ENCODE measurements at places on chromosomes 2 and 18.

DNA sequence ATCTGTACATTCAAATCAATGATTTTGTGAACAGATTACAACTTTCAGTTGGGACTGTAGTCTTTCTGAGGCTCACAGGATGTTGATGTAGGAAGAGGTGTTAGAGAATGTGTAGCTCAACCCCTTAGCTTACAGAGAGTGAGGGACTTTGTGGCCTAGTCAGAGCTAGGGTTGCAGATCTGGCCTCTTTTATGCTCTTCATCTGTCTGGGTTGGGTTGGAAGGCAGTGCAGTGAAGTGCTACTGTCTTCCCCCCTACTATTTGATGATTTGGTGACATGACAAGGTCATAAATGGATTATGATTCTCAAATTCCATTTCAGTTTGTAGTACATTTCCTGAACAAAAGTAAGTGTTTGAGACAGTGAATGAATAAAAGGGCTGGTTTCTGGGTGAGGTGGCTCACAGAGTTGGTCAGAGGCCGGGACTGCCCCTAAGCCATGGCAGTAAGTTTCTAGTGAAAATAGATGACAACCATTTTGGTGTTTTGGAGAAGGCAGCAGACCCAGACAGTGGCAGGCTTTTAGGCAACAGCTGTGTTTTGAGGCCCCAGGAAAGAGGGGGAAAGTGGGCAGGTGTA lies 21.6 kb downstream of the MAP4K4 start:
- no peak for DNase-seq

DNA sequence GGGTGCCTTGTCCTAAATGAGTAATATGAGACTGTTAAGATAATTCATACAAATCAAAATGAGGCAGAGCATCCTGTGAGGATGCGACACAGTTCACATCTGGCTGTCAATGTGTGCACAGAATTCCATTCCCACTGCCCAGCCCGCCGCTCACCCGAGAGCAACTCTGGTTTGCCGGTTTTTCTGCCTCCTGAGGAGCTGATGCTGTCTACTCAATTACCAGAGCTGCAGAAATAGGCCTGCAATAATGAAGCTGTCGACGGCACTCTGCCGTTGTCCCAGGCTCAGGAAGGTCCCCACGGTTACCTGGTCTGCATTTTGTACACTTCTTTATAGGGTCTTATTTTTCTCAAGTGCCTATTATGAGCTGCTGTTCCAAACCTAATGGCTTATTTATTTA lies 55.7 kb upstream of the LYPD1 start:
- DNase-seq: no peak

DNA sequence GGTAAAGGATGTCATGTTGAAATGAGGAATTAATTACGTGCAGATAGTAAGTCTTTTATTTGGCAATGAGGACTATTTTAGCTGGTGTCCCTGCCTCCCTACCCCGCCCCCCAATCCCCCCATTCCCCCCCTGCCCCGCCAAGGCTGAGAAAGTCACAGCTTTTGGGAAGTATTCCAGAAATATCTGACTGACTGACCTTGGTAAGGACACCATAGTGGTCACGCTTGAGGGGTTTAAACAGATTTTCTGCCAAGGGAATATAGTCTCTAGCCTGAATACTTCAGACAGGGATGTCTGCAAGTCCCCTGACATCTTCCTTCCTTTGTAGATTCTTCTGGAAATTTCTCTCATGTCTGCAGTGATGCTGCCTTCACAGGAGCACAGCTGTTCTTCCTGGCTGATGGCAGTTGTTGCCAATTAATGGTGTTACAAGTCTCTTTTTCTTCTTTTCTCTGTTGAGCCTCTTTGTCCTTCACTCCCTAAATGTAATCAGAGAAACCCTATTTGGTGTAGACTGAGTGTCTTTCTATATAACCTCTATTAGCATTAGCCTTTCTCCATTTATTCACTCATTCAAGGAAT lies 53.7 kb upstream of the MGAT5 start:
- DNase-seq: no peak

DNA sequence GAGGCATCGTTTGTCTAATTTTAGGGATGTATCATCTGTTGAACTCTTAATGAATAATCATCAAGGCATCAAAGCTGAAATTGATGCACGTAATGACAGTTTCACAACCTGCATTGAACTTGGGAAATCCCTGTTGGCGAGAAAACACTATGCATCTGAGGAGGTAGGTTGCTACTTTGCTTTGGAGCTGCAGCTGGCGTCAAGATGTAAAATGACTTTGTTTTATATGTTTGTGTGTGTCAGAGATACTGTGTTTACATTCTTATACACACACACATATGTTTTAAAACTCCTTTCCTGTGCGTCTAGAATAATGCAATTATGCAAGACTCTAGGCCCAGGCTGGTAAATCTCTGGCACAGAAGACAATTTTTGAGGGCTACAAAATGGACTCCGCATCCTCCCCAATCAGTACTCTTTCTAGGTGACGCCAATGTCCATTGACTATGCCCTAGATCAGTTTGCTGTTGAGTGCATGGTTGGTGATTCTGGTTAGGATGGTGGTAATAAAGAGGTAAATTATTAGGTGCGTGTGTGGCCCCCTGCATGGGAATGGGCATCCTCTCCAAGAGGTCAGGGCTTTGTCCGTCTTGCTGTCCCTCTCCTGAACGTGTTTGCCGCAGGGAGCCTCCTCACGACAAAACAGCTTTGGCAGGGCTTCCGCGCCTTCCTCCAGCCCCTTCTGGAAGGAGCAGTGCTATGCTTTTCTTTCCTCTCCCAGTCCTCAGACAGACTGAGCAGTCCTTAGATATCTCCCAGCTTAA lies 68.2 kb upstream of the EML6 start:
- no peak for DNase-seq

- no peak for DNase-seq
These were observed 142.2 kb downstream of the EPHA4 start for GRCh38 chr2:221429741-221430491.

- no peak for DNase-seq
These were observed 144.0 kb downstream of the ZRANB3 start for GRCh38 chr2:135386993-135387392.

DNA sequence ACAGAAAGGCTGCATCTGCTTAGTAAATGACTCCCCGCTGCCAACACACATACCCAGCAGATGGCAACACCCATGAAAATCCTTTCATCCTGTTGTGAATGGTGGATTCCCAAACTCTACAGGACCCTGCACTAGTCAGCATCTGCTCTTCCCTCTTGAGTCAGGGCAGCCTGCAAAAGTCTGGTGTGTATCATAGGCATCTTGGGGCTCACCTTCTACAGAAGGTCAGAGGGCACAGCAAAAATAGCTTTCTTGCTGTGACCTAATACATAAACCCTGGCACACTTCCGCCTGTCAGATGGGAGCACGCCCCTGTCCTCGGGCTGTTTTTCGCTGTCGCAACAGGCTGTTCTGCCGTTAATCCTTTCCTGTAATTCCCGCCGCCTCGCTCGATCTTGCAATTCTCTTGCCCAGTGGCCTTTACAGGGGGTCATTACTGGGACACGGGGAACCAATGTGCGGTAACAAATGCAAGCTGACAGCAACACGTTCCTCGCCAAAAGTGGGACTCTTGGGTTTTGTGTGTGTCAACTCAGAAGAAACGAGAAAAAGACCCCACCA lies 19.9 kb upstream of the SCYGR1 start:
- no peak for DNase-seq

DNA sequence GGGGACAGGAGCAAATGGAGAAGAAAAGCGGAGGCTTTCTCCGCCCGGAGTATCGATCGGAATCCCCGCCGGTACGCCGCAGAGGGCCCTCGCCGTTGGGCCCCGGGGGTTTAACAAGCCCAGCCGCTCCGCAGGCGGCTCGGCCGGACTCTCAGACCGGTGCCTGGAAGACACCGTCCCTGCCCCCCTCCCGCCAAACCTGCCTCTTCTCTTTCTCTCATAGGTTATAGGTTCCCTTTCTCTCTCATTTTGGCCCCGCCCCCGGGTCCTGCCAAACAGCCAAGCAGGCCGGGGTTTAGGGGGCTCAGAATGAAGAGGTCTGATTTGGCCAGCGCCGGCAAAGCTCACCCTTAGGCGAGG lies 4.4 kb downstream of the ONECUT2 start:
- DNase-seq: no peak

- no peak for DNase-seq
These were observed 204.4 kb upstream of the DOK6 start for GRCh38 chr18:69196336-69196735.

DNA sequence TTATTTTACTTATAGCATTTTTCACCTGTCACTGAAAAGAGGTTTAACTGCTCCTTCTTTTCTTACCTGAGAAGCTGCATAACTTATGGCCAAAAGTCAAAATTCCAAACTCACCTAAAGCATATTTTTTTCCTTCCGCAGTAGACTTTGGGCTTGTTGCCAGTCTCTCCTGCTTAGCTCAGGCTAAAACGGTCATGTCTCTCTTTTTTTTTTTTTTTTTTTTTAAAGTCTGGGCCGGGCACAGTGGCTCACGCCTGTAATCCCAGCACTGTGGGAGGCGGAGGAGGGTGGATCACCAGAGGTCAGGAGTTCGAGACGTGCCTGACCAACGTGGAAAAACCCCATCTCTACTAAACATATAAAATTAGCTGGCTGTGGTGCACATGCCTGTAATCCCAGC lies 113.5 kb downstream of the RTN4 start:
- DNase-seq: no peak

DNA sequence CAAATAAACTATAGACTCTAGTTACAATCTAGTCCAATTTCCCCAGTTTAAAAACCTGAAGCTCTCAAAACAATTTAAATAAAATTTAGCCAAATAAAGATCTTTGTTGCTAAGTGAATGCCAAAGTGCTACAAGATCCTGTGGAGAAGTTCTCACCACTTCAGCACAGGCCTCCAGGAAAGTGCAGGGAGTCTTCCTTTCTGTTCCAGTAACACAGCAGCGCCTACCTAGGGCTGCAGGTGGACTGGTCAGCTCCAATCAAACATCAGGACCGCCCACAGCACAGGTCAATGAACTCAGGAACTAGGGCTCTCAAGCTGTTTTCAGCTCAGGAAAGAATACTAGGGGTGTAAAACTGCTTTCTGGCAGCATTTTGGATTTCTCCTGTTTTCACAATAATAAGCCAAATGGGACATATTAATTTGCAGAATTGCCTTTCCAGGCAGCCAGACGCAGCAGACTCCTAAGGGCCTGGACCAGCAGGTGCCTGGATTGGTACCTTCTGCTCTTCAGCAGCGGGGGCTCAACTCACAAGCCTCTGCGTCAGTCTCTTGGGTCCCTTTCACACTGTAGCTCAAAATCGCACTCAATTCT lies 1.5 kb downstream of the FAM110C start:
- DNase-seq: no peak

DNA sequence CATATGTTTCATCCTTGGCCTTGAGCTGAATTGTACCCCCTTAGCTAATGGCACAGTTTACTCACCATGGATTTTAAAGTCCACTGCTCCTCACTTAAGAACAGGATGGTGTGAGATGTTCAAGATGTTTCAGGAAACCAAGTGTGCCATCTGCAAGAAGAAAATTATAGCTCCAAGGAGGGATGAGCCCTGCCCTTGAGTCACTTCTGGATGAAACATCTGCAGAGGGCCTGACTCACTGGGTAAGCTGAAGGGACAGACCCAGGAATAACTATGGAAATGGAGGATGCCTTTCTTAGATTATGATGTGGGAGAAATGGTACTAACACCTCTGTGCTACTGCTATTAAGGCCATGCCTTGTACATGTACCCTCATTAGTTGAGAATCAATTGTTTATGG lies 6.4 kb downstream of the MARS2 start:
- DNase-seq: no peak

- no peak for DNase-seq
These were observed 259.1 kb downstream of the LNPK start for GRCh38 chr2:175743011-175743410.

GRCh38 chr2:26619521-26619951 lies 21.6 kb downstream of the CIB4 start:
- DNase-seq: no peak

- DNase-seq: no peak
These were observed 111.8 kb upstream of the PPP1CB start for GRCh38 chr2:28639836-28640235.

DNA sequence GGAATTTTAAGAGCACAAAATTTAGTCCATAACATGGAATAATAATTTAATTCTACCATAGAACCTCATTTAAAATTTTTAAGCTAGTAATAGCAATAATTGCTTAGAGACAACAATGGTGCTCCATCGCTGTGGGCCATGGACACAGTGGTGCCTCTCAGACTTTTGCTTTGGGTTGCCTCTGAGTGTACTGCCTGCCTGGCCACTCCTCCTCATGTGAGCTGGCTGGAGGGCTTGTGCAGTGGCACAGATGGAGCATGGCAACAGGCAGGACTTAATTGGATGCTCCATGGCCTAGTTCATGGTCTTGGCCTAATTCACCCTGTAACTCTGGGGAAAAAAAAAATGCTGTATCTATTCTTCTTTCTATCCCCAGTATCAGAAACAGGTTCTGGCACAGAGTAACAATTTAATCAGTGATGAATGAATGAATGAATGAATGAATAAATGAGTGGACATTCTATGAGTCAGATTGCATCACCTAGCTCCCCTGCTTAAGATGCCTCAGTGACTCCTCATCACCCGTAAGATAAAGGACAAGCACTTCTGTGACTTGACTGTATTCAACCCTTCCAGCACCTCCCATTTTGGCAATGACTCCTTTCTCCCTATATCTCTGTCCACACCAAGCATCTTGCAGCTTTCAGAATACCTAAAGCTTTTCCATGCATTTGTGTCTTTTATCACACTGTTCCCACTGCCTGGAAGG lies 211.8 kb upstream of the SLC14A2 start:
- DNase-seq: no peak

- DNase-seq: no peak
These were observed 1910.7 kb upstream of the LRRTM1 start for GRCh38 chr2:82215212-82215611.

GRCh38 chr2:160493227-160494028 lies at the start of gene RBMS1:
Gene RBMS1 (minus strand): TSS chr2:160493807. CDS start chr2:160493363, 444 bp downstream.
- no peak for DNase-seq

- no peak for DNase-seq
These were observed 110.5 kb upstream of the NCK2 start for GRCh38 chr2:105634198-105634597.

DNA sequence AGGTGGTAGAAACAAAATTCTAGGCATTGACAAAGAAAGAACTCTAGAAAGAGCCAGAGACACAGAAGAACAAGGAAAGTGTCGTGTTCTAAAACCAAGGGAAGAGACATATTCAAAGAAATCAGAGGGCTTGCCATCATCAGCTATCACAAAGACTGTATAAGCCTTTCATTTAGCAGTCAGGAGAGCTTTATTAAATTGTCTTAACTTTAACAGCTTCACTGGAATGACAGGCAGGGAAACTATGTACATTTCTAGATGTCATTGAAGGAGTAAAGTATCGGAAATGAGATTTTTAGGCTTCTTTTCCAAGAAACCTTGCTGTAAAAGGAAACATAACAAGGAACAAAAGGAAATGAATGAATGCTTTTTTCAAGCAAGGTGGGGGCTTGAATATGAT lies 15.8 kb downstream of the KYNU start:
- no peak for DNase-seq

DNA sequence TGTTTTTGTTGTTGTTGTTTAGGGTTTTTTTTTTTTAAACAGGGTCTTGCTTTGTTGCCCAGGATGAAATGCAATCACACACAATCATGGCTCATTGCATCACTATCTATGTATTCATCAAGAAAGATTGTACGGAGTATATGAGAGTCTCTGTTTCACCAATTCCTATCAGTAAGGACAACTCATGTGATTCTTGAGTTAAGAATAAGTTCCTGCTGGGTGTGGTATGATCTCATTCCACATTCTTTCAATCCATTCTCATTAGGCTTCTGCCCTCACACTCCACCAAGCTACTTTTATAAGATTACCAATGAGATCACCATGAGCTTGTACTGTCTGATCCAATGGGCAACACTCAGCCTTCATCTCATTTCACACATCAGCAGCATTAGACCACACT lies 9.1 kb upstream of the AP1S3 start:
- no peak for DNase-seq
